ENCODE measurements at places on chromosomes 7 and 10.

- DNase-seq, result no peak
These were observed 579.4 kb downstream of the SDK1 start for GRCh38 chr7:3880228-3880987.

- no peak for DNase-seq
These were observed 14.7 kb downstream of the CFAP58 start for GRCh38 chr10:104368381-104368780.

- DNase-seq, result no peak
These were observed 74.2 kb downstream of the ZRANB1 start for GRCh38 chr10:125016123-125016522.

GRCh38 chr10:59376846-59377245, 14.5 kb upstream of the FAM13C start:
- DNase-seq, result no peak

- no peak for DNase-seq
These were observed 14.3 kb upstream of the NOM1 start for GRCh38 chr7:156935250-156935649.

DNA sequence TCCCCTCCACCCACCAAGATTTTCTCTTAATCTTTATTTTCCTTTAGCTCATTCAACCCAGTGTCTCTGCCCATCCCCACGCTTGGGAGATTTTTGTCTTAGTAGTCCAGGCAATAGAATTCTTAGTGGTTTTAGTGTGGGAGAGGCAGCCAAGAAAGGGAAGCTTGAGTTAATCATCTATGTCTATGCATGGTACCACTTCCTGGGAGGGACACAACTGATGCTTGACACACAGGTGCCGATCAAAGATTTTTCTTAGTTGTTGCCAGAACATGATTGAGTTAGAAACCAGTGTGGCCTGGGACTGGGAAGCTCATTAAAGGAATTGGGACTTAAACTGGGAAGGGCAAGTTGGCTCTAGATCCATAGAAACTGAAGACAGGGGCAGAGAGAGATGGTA, 3.1 kb downstream of the STRA8 start:
- no peak for DNase-seq

GRCh38 chr7:129918922-129919321, 33.8 kb downstream of the UBE2H start:
- no peak for DNase-seq

- DNase-seq, result no peak
These were observed 52.4 kb upstream of the EEPD1 start for GRCh38 chr7:36100634-36101033.

DNA sequence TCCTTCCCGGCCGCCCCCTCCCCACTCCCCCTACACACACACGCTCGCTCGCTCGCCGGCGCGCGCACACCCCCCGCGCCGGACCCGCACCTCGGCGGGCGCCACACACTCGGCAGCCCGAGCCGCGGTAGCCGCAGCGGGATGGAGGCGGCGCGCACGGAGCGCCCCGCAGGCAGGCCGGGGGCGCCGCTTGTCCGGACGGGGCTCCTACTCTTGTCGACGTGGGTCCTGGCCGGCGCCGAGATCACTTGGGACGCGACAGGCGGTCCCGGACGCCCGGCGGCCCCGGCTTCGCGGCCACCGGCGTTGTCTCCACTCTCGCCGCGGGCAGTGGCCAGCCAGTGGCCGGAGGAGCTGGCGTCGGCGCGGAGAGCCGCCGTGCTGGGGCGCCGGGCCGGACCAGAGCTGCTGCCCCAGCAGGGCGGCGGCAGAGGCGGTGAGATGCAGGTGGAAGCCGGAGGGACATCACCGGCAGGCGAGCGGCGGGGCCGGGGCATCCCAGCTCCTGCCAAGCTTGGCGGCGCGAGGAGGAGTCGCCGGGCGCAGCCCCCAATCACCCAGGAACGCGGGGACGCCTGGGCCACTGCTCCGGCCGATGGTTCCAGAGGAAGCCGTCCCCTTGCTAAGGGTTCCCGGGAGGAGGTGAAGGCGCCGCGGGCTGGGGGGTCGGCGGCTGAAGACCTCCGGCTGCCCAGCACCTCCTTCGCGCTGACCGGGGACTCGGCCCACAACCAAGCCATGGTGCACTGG, at the start of gene SORCS3:
Gene SORCS3 (plus strand): TSS at position 104 of the 750 bp plus-strand sequence.
- no peak for DNase-seq

- no peak for DNase-seq
These were observed 50.8 kb downstream of the MYOF start for GRCh38 chr10:93431361-93431760.

DNA sequence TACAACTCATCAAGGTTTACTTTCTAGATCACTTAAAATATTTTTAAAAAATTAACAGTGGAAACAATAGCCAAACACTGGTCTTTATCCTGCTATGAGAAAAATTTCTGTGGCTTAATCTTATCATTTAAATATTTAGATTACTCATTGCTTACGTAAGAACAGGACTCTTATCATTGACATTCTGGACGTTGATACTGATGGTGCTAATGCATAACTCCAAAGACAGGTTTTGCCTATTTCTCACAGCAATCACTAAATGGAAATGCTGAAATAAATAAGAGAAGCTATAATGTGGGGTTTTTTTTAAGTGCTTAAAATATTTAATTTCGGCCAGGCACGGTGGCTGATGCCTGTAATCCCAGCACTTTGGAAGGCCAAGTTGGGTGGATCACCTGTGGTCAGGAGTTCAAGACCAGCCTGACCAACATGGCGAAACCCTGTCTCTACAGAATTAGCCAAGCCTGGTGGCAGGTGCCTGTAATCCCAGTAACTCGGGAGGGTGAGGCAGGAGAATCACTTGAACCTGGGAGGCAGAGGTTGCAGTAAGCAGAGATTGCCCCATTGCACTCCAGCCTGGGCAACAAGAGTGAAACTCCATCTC, 195.0 kb downstream of the HGF start:
- no peak for DNase-seq

DNA sequence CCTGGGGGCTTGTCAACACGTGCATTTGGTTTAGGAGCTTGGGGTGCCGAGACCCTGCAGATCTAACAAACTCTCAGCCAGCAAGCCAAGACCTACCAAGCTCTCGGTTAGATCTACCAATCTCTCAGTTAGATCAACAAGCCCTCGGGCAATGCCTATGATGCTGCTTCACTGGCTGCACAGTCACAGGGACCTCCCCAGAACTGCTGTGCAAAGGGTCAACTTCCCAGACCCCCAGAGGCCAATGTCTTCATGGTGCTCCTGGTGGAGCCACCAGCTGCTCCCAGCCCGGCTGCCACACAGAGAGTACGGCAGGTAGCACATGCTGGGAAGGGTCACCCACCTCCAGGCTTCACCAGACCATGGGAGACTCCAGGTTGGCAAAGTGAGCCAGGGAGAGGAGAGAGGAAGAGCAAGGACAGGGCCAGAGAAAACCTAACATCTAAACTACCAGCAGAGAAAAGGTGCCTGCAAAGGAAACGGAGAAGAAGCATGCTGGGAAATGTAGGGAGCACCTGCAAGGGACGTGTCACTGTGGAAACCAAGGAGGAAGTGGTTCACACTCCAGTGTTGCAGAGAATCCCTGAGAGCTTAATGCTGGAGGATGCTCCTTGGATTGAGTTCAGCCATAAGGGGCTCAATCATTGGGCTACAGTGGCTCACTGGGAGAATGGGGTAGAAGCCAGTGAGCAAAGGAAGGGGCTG, 51.5 kb upstream of the GDF10 start:
- DNase-seq, result no peak

GRCh38 chr10:36182179-36182566, 540.1 kb upstream of the FZD8 start:
- no peak for DNase-seq

DNA sequence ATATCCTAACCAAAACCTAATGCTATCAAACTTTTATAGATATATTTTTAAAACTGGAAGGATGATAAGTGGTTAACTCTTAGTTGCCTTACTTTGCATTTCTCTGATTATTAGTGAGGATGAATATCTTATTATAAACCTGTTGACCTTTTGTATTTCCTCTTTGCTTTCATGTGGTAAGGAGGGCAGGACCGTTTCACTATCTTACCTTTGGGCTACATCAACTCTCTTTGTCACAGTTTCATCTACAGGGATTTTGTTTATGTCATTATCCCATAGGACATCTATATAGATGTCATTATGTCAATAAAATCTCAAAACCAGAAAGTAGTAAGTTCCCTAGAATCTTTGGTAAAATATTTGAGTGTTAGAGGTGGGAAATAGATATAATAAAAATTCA, 219.3 kb downstream of the THSD7A start:
- DNase-seq, result no peak

DNA sequence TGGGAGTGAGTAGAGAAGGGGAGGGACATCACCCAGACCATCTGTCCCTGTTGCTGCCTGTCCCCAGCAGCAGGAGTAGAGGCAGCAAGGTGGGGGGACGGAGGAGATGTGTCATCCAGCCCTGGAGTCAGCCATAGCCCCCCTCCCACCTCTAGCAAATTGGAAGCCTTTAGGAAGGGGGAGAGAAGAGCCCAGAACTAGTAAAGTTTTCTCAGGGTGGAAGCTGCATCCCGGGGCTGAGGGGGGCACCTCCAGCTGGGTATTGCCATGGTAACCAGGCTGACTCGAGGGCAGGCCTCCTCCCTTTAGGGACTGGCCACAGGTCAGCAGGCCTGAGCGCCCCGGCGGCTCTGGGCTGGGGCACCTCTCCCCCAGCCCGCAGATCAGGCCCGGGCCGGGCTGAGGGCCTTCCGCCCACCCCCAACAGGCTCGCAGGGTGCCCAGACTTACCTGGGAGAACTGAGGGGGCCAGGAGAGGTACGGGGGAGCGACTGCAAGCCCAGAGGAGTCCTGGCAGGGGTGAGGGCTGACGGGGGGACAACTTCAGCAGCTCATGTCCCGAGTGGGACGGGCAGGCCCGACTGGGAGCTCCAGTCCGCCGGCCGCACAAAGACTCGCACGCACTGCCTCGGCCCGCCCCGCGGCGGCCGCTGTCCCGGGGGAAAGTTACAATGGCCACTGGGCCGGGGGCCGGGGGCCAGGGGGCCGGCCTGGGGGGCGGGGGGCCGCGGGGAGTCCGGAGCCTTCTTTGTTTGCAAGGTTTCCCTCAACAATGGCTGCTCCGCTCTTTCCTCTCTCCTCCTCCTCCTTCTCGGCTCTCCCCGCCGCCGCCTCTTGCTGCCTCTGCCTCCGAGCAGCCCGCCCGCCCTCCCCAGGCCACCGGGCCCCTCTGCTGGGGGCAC, 6.0 kb downstream of the LDB1 start:
- no peak for DNase-seq

GRCh38 chr7:54972733-54973294, 46.0 kb upstream of the EGFR start:
- DNase-seq, result no peak

DNA sequence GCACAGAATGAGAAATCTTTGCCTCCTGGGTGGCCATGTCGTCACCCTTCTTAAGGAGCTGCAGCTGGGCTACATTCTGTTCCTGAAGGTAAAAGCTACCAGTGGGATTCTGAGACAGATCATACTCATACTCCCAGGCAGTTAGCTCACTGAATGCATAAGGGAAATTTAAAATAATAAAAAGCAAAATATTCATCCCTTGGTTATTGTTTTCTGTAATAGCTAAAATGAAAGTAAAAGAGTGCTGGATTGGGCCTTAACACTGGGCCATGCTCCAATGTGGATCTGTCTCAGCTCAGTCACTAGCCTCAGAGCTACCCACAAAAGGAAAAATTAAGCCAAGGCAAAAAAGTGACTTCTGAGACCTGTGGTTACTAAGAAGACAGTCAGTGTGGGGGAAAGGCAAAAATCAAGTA, 8.9 kb upstream of the DYNC2I1 start:
- no peak for DNase-seq

GRCh38 chr10:124164264-124164663, 70.9 kb upstream of the CHST15 start:
- DNase-seq, result no peak

DNA sequence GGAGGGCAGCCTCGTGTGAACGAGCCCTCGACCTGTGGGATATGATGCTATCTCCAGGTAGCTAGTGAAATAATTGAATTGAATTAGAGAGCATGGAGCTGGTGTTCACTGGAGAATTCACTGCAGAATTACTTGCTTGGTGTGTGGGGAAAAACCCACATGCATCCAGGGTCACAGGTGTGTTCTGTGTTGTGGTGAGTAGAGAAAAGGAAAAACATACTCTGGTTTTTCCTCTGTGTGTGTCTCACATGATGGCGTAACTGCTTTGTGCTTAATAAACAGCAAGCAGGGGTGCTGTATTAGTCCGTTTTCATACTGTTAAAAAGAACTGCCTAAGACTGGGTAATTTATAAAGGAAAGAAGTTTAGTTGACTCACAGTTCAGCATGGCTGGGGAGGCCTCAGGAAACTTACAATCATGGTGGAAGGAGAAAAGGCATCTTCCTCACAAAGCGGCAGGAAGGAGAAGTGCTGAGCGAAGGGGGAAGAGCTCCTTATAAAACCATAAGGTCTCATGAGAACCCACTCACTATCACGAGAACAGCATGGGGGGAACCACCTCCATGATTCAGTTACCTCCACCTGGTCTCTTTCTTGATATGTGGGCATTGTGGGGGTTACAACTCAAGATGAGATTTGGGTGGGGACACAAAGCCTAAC, 62.6 kb downstream of the TACR2 start:
- no peak for DNase-seq

DNA sequence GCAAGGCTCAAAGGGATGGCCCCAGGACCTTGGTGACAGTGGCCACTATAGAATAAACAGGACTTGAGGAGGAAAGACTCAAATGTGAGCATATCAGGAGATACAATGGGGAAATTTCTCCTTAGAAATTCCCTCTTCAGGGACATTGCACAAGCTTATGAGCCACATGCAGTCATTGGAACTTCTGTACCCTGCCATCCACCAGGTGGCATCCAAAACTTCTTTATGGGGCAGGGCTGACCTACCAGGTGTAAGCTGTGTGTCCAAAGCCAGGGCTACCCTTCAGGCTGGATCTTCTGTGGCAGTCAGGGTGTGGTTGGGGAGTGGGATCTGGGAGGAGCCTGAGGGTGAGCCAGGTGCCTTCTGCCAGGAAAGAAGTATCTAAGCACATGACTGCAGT, 36.6 kb upstream of the LRRC18 start:
- DNase-seq, result no peak

DNA sequence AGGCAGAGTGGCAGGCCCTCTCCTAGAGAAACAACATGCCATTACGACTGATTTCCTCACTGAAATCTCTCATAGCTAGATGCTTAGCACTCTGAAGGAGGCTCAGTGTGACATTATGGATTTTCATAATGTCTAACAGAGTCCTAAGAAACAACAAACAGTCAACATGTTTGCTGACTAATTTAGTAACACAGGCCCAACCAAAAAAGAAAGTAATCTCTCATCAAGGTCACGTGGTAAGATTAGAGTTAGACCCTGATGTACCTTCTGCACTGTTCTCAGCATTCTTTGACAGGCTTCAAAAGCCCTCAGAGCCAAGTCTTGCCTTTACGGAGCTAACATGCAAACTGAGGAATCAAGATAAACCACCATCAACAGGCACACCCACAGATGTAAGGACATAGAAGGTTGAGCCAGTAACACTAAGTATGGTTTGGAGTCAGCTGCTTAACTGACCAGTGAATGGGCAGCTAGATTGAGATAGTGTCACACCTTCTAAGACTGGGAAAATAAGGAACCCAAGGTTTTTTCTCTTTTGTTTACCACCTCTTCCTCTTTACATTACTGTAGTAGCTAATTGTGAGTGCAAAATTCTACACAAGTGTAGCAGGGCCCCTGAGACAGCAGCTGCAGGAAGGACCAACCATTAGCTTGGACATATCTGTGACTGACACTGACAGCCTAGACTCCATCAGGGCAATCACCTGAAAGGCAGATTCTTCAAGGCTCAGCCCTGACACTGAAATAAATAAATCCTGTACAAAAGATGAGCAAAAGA, 15.3 kb upstream of the KCNIP2 start:
- no peak for DNase-seq
